ENCODE measurements at places on chromosomes 2 and 18.
A peak's percentile ranks its signal among the peaks of the same experiment; 100 is the strongest.

- DNase-seq = no peak
Measured at GRCh38 chr2:20381457-20381856, 30.8 kb upstream of the PUM2 start.

- no peak for DNase-seq
Measured at GRCh38 chr2:12506846-12507245, 209.9 kb upstream of the TRIB2 start.

DNA sequence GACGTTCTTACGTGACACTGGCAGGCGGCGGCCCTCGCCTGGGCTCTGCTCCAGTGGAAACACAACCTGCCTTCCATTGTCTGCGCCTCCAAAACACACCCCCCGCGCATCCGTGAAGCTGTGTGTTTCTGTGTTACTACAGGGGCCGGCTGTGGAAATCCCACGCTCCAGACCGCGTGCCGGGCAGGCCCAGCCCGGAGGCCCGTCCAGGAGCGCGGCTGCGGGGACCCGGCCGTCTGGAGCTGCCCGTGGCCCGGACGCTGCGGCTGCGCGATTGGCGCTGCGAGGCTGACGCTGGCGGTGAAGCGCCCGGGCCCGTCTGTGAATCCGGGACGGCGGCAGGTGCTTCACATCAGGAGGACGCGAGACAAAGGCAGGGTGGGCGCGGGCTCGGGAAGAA lies 670.3 kb upstream of the SALL3 start:
- no peak for DNase-seq

- no peak for DNase-seq
Measured at GRCh38 chr2:112529757-112530156, 12.5 kb upstream of the POLR1B start.

DNA sequence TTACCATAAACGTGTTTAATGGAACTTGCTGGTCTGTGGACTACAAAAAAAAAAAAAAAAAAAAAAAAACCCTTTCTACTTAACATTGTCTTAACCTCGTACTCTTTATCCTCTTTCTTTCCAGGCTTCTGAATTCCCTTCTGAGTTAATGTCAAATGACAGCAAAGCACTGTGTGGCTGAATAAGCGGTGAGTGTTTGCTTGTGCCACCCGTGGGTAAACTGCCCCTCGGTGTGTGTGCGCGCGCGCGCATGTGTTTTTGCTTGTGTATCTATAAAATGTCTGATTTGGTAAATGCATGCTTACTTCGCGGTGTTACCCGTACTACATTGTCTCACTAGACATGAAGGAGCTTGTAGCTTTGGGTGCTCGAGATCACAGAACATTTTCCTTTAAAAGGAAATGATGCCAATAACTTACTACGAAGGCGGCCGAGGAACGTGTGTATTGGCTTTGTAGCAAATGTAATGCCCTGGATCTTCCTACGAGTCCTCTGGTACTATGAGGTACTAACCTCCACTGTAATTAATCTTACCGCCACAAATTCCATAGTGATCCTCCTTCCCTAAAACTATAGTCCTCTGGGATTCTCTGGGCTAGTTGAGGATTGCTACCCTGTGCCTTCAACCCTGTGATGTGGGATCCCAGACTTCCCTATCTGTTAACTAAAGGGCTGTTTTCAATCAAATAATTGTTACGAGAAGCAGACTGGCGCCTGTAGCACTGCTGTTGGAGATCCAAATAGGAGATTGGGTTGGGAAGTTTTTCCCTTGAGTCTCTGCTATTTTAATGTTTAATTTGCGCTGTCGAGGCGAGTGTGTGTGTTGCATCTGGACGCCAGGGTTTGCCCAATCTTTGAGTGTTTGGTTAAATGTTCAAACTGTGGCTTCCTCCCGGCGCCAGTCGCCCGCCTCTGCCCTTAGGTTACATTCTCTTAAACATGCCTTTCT lies 1.1 kb downstream of the ID2 start:
- peak; percentile 32 for DNase-seq

GRCh38 chr2:77087987-77088414 lies 434.2 kb downstream of the LRRTM4 start:
- no peak for DNase-seq

GRCh38 chr2:18926631-18927524 lies 337.5 kb upstream of the NT5C1B start:
- DNase-seq = no peak
